ENCODE measurements at places on chromosomes 13 and 19.

- DNase-seq = no peak
Measured at GRCh38 chr19:3548606-3549005, 8.8 kb downstream of the MFSD12 start.

DNA sequence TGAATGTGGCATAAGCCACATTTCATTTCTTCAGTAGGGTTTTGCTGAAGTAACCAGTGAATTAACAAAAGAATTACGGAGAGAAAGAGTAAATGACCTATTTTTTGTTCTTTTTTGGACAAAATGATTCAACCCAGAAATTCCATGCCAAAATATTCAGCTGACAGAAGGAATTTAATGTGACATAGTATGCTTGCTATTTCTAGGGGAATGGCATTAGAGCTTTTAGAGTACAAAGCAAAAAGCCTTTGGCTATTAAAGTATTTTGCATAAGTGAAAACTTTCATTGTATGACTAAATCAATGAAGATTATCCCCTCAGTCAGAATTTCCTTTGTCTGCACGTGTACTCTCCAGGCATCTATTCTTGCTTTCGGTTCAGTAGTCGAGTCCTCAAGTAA is 465.3 kb downstream of the COG6 start:
- DNase-seq = no peak

DNA sequence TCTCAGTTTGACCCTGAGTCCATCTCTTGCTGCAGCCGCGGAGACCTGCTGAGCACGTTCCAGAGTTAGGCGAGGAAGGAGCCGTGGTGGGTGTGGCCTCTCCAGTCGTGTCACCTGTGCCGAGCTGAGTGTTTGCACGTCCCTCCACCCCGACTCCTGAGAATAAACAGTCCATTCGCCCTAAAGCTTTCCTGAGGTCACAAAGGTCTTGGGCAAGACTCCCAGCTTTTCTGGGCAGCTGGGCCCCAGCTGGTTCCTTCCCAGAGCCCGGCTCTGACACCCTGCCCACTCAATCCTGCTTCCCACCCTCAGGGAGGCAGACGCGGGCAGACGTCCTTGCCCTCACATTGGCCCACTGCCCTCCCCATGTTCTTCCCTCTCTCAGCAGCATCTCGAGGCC is 142.2 kb downstream of the KCTD15 start:
- no peak for DNase-seq

- no peak for DNase-seq
Measured at GRCh38 chr19:1921825-1922224, 16.6 kb downstream of the ADAT3 start.

DNA sequence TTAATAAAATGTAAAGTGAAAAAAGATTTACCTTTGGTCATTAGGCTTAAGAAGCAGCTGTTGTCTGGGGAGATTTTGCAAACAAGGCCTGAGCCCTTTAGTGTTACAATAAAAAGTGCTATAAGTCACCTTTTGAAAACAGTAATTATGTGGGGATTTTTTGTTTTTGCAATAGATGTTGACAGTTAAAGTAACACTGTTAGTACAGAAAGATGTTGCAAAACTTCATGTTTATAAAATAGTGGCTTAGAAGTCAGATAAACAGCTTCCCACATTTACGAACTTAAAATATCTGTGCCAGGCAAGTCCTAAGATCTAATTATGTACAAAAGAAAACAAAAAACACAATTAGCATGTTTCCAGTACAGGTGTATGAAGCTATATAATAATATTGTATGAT is 138.0 kb upstream of the IRS2 start:
- no peak for DNase-seq

- peak; percentile 1 for DNase-seq
Measured at GRCh38 chr19:42693760-42694350, 46.4 kb downstream of the PSG3 start.

DNA sequence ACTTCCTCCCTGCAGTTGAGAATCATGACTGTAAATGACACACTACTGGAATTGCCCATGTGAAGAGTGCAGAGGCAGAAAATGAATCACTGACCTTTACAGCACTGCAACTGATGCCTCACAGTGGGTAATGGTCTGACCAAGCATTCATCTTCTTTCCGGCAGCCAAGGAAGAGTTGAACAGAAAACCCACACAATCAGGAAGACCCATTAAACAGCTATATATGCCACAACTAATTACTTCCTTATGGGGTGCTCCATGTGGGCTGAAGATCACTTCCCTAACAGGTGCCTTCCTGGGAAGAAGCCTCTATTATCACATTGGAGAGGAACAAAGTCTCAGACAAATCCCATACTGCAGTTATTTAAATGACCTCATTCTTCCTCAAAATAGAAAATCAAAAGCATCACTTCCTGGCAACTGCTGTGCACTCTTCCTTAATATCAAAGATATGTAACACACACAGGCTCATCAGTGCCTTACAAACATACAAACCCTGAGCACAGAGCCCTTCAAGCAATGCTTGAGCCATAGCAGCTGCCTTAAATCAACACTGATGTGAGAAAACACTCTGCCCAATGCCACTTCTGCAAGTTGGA is 45.8 kb downstream of the RUBCNL start:
- DNase-seq = peak; percentile 29

DNA sequence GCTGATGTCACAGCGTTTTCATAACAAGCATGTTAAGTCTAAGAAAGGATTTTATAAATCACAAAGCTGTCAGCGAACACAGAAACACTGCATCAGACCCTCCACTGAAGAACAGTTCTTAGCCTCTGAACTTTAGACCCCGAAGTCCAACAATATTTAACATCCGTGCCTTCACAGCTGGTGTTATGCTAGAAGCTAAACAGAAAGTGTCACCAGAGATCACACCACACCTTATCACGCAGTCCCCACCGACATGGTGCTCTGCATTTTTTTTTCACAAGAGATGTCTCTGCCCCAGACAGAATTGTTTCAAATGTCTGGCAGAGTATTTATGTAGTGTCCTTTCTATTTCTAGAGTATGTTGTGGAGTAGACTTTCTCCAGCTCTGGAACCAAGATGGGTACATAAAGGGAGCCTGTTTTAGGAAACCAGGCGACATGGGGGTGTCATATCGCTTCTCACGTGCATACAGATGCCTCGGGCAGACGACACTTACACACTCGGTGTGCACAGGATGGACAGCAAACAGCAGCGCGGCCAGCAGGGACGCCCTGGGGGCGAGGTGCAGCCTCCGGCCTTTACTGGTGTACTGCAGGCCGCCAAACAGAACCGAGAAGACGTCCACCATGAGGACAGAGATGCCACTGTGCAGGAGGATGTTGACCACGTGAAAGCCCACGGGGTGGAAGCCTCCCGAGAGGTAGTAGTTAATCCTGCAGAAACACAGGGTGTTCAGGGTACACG is 12.0 kb downstream of the TMTC4 start:
- no peak for DNase-seq

GRCh38 chr13:82658811-82659210 is 1223.5 kb downstream of the SLITRK1 start:
- no peak for DNase-seq

DNA sequence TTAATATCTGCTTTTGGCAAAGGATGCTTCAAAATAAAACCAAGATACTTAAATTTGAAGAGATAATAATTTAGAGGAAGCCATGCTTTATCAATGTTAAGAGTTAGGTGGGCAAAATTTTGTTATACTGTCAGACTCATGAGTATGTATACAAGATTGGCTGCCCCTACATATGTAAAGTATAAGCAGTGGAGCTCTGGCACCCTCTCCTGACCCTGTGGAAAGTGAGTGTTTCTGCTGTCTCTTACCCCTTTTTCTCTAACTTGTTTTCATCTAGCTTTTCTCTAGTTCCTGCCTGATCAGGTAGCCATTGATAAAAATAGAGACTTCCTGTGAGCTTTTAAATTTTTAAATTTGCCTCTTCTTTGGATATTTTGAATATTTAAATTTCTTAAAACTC is 710.9 kb upstream of the SPRY2 start:
- DNase-seq = no peak
